ENCODE measurements at places on chromosomes 3 and 15.

DNA sequence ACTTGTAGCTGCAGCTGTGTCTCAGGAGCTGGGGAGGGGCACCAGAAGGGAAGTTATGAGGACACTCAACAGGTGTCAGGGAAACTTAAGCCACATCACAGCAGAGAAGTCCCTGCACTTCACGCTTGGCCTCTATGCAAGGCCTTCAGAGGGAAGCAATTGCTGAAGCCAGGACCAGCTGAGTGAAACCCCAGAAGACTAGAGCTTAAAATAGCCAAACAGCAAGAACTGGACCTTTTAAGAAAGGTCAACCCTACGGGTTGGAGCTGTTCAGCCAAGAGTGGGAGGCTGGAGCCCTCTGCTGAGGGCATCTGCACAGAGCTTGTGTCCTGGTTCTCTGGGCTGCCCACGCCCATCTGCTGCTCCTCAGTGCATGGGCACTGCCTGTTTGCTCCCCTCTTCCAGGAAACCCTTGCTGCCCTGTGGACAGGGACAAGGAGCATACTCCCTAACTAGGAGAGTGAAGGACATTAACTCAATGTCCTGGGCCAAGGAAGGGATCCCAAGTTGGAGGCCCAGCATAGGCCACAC, 3.9 kb upstream of the GRAMD2A start:
- DNase-seq, result no peak

DNA sequence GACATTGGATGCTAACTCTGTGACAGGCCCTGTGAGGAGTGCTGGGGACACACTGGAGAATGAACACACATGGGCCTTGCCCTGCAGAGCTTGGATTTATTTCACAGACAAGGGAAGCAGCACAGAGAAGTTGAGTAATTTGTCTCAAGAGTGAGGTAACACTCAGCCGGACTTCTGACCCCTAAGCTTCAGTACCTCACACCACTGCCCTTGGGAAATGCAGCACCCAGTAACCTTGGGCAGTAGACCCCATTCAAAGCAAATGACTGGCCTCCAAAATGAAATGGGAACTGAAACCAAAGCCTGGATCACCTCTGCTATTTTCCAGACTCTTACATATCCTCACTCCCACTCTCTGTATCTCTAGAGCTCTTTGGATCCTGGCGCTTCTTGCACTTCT, 37.3 kb downstream of the RFT1 start:
- no peak for DNase-seq

DNA sequence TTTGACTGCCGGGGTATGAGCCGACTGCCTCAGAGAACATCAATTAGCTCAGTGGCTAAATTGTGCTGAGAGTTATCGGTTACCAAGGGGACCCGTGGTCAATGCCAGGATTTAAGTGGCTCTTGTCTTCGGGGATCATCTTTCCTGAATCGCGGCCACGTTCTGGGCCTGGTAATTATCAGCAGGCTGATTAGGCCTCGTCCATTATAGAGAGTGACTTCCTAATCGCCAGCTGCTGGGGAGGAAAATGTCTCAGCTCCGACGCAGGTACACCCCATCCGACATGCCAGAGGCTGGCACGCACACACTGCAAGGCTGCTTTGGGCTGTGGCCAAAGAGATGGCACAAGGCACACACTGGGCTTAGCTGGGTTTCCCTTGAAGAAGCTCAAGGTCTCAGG, 10.6 kb downstream of the TRH start:
- no peak for DNase-seq

- no peak for DNase-seq
Observed at GRCh38 chr3:139260041-139260486, 83.8 kb upstream of the MRPS22 start.

Measured in left hindlimb (tissue), 1 donor.